Activated CD4-positive, alpha-beta T cell treated with anti-CD3 and anti-CD28 coated beads, Interleukin-10, Interleukin-2, amounts not matched to agents 100 ng/mL and 50 ng/mL, durations not matched to agents 16 hours and 8 hours (primary cell): ENCODE measurements at places on chromosomes 5 and 9.

- DNase-seq, result no peak
These were observed 5.5 kb upstream of the COL5A1 start for GRCh38 chr9:134636149-134636507.

GRCh38 chr9:98690686-98691085, 18.0 kb downstream of the GABBR2 start:
- no peak for DNase-seq

DNA sequence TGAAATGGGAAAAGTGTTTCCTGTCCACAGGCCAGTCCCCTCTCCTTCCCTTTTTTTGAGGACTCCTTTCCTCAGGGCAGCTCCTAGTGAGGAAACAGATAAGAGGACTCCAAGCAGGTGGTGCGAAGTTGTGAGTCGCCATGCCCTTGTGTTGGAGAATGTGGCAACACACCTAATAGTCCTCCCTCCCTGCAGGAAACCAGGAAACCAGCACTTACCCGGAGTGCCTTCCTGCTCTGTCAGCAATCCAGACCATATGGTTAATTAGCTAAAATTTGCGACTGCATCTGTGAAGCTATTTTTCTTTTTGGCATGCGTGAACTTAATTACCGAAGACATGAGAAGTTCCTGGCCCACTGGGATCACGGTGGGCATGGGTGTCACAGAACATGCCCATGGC, 69.9 kb downstream of the TRIM32 start:
- DNase-seq, result no peak

DNA sequence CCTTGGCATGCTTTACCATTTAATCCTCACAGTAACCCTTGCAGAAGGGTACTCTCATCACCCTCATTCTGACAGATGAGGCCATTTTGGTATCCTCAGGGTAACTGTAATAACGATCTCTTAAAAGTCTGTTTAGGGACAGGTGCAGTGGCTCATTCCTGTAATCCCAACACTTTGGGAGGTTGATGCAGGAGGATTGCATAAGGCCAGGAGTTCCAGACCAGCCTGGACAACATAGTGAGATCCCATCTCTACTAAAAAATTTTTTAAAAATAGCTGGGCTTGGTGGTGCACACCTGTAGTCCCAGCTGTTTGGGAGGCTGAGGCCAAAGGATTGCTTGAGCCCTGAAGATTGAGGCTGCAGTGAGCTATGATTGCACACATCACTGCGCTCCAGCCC, 31.8 kb downstream of the CSF1R start:
- DNase-seq, result no peak

DNA sequence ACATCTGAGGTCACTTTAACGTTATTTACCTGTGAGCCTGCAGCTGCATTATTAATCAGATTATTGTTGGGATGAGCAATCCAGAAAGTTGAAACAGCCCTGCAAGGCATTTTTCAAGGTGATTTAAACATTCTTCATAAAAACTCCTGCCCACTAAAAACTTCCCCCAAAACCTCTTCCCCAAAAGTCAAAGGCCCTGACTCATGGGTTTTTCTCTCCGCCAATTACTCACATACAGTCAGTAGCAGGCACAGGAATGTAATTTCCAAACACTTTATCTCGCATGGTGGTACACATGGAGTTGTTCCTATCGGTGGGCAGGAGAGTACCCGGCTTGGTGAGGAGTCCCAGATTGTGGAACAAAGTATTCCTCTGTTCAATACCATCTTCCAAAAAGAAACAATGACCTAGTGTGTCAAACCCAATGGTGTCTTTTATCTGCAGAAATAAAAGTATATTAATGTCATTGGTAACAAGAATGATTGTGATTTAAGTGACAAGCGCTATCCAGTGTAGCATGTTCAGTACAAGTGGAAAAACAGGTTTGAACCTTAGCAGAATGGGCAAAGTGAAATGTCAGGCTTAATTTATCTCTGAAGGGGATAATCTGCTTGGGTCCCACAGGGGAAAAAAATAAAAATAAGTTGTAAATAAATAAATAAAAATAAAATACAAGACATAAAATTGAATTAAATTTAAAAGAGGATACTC, 38.3 kb downstream of the CEMIP2 start:
- DNase-seq, result no peak

DNA sequence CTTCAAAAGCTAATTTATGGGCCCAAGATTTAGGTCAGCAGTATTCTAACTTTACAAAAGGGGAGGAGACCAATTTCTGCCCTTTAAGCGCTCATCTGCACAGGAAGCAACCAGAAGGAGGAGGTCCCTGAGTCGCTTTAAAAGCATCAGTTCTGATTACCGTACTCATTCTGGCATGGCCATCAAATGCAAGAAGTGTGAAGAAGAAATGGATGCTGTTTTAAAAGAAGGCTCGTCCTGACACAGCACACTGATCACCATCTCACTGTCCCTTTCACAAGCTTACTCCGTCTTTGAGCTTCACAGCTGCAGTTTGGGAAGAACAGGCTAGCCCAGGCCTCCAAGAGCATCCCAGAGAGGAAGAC, 17.5 kb downstream of the ZNF608 start:
- DNase-seq, result no peak

DNA sequence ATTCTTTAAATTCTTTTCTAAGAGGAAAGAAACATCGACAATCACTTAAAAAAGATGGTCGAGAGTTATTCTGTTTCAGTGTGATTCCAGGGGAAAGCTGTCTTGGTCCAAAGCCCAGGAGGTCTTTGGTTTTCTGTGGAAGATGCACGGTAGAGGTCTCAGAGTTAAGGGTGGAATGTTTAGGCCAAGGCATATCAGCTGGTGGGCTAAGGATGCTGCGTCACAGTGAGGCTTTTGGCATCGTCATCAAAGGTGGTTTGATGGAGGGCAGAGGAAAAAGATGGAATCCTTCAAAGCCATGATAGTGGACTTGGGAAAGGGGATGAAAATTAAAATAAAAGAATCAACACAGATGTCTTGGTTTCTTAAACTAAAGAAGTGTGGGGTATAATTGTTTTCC, 137.3 kb upstream of the ANKH start:
- DNase-seq, result no peak

GRCh38 chr9:126965077-126965476, 50.5 kb downstream of the RALGPS1 start:
- DNase-seq, result no peak

DNA sequence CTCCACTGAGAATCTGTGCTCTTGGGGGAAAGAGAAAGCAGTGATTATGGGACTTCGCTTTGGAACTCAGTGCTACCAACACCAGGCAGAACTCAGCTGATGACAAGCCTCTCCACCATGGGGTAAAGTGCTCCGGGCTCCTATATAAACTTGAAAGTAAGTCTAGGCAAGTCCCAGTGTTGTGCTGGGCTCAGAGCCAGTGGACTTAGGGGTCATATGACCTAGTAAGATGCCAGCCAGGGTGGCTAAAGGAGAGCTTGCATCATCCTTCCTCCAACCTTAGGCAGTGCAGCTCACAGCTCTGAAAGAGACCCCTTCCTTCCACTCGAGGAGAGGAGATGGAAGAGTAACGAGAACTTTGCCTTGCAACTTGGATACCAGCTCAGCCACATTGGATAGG, 35.1 kb upstream of the FREM1 start:
- DNase-seq, result no peak

- no peak for DNase-seq
These were observed 220.4 kb downstream of the PARP8 start for GRCh38 chr5:50886657-50887345.
